ENCODE measurements at places on chromosomes 5 and 9. TPM values are rescaled to one million over a fixed set of nuclear protein-coding genes. Genes with fewer than 3 reads are reported as not detected.

Gene KCNV2
- polyA plus RNA-seq: not detected

Gene RGS3
- 12.6 TPM for polyA plus RNA-seq

Gene IL4
- polyA plus RNA-seq: not detected

Gene IFNK
- not detected for polyA plus RNA-seq

Gene CCDC152
- polyA plus RNA-seq: 1.8 TPM

Gene C8G
- 0.62 TPM for polyA plus RNA-seq

Gene SLC27A6
- polyA plus RNA-seq: 4.7 TPM

Measured in H1 (cell line).